ENCODE measurements at places on chromosomes 1 and 21. TPM values are rescaled to one million over a fixed set of nuclear protein-coding genes. Genes with fewer than 3 reads are reported as not detected.

GRCh38 chr1:46415514-46415913 lies 21.4 kb downstream of the FAAH start:
- DNase-seq = no peak

DNA sequence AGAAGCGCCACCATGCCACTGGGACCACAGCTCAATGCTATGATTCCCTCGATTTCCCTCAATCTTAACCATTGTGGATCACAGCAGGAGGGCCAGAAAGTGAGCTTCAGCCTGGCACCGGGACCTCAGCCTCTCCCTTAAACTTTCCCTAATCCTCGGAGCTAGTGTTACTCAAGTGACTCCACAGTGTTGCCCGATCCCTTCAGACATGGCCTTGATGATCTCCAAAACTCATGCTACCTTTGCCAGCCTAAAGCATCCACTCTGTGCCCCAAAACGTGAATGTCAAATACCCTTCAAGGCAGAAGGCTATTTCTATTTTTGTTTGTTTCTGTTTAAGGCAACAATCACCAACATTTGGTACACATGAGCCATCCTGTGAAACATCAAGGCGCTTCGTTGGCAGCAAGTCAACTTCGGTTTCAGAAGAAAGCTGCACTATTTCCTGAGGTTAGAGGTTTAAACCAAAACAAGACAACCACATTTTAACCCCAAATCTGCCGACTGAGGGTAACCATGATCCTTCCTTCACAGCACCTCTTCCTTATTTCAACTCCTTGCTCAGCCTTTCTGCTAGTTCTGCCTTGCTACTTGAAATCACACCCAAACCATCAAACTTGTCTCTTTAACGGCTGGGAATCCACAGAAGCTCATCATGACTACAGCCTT lies 94.4 kb upstream of the KRTAP19-8 start:
- no peak for DNase-seq

The TMEM52 gene
- not detected for total RNA-seq

DNA sequence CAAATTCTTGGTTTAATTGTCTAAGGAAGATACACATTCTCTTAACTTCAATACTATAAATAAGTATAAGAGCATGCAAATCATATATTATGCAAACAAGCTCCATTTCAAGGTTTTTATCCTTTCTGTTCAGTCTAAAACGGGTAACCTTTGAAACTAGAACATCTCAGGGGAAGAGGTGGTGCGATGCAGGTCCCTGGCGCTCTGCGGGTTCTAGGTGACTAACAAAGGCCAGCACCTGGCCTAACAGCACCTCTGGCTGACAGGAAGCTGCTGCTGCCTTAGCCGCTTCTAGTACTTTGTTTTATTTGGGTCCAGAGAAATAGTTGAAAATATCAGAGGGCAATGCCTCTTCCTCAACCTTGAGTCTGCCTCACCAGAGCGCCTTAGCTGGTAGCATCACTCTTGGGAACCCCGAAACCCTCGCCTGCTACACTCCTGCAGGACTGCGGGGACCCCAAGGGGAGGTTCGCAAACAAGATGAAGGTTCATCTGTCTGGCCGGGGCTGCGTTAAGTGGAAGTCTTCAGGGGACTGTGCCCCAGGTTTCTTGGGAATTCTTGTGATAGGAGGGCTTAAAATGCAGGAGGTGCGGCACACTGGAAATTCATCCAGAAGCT lies 45.5 kb downstream of the PRDM15 start:
- no peak for DNase-seq

The CACHD1 gene
- 9.6 TPM for total RNA-seq

All from umbilical cord (tissue), 2 donors.